ENCODE measurements at places on chromosomes 11 and 22. TPM values are rescaled to one million over a fixed set of nuclear protein-coding genes. Genes with fewer than 3 reads are reported as not detected.

GGTLC3 gene
- total RNA-seq: not detected

OTOG gene
- total RNA-seq: not detected

PTPN5 gene
- total RNA-seq: not detected

DNA sequence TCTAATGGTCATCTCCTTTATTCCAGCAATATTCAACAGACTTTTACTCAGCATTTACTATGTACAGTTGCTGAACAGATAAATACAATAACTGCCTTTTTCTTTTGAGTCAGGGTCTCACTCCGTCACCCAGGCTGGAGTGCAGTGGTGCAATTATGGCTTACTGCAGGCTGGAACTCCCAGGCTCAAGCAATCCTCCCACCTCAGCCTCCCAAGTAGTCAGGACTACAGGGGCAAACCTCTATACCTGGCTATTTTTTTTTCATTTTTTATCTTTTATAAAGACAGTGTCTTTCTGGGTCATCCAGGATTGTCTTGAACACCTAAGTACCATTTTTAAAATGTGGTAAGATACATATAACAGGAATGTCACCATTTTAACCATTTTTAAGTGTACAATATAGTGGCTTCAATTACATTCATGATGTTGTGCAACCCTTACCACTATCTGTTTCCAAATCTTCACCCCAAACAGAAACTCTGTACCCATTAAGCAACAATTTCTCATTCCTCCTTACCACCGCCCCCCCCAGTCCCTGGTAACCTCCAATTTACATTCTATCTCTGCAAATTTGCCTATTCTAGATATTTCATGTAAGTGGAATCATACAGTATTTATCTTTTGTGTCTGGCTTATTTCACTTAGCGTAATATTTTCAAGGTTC lies 67.8 kb downstream of the MIAT start:
- no peak overlapping the region for H3K4me3 ChIP-seq
- no peak overlapping the region for H3K27ac ChIP-seq
- no peaks in the 10 kb centered on the region for H3K36me3 ChIP-seq
- no peak for DNase-seq
- H3K4me1 ChIP-seq: peaks cover 2% of the 10 kb centered on the region

DNA sequence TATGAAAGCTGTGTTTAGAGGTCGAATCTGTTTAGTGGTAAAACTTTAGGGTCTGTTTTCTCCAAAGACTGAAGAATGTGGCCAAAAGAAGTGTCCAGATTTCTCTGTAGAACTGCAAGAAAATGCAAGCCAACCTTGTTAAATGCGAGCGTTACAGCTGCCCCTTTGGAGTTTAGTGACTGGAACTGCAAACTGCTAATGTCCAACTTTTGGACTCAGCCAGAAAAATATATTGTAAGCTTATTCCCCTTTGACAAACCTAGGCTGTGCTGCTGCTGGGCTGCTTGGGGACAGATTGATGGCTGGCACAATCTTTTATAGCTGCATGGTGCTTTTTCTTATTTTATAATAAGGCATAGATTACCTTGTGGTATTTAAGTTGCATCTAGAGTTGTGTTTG lies 3.9 kb downstream of the TEAD1 start:
- no peak for DNase-seq
- H3K27me3 ChIP-seq: no peaks in the 10 kb centered on the region
- H3K27ac ChIP-seq: peak overlapping the region; percentile 77

GRCh38 chr22:48707763-48708557 lies 1119.7 kb downstream of the BRD1 start:
- no peak for DNase-seq
- no peak overlapping the region for H3K27ac ChIP-seq
- no peaks in the 10 kb centered on the region for H3K36me3 ChIP-seq
- no peaks in the 10 kb centered on the region for H3K4me1 ChIP-seq
- H3K27me3 ChIP-seq: no peaks in the 10 kb centered on the region

DNA sequence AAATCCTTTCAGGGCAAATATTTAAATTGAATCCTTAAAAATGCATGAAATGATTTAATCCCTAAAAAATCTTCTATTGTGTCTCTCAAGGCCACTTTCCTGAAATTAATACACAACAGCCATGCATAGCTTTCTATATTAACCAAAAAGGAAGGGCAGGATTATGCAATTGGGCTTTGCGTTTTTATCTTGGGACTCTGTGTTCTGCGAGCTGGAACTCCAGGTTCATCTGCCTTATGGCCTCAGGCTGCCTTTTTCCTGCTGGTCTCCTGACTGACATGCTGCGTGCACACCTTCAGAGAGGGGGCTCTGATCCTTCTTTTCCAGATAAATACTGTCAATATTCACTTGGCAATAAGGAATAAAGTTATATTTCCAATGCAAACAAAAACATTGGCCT lies 141.7 kb upstream of the GRIA4 start:
- no peak for DNase-seq
- no peaks in the 10 kb centered on the region for H3K4me1 ChIP-seq
- H3K36me3 ChIP-seq: no peaks in the 10 kb centered on the region

GRCh38 chr11:61985869-61986268 lies 18.4 kb upstream of the FTH1 start:
- no peaks in the 10 kb centered on the region for H3K4me1 ChIP-seq
- no peaks in the 10 kb centered on the region for H3K36me3 ChIP-seq
- no peaks in the 10 kb centered on the region for H3K27me3 ChIP-seq
- no peak overlapping the region for H3K4me3 ChIP-seq
- no peak overlapping the region for H3K27ac ChIP-seq

All from fibroblast of lung (primary cell).